ENCODE measurements at places on chromosomes 16 and 17.

DNA sequence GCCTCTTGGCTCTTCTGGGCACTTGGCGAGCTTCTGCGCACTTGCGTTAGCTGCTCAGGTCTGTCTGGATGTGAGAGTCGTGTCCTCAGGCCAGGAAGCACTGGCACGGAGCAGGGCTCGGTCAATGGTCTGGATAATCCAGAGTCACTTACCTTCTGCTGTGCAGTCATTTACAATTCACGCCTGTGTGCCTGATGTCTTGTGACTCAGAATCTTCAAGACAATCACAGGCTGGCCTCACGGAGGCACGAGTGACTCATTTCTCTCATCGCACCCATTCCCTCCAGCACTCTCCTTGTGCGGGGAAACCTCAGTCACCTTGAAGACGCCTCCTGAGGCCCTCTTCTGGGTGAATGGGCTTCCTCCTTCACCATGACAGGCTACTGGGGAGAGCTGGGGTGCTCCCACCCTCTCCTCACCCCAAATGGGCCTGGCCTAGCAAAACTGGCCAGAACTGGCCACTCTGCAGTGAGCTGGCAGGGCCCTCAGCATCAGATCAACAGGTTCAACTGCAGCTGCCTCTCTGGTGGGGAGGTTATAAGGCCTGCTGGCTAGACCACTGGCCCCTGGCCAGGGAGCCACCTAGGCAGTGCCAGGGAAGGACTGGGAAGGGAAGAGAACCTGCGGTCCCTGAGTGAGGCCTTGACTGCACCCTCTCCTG lies 1.9 kb upstream of the CAPN15 start:
- peak; percentile 85 for DNase-seq

DNA sequence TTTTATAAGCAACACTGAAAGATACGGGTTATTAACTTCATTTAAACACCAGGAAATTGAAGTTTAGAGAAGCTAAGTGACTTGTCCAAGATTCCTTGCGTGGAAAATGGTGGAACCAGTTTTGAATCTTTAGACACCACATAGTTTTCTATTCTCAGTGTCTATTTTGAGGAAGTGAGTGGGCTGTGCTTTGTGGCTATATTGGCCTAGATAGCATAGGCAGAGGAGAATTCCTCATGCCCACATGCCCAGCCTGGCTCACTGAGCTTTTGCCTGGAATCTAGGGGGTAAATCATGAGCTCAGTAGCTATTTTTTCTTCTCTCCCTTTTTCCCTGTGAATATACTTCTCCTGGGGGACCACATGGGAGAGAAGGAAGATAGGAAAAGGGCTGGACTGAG lies 431.3 kb downstream of the HS3ST3B1 start:
- DNase-seq: no peak

DNA sequence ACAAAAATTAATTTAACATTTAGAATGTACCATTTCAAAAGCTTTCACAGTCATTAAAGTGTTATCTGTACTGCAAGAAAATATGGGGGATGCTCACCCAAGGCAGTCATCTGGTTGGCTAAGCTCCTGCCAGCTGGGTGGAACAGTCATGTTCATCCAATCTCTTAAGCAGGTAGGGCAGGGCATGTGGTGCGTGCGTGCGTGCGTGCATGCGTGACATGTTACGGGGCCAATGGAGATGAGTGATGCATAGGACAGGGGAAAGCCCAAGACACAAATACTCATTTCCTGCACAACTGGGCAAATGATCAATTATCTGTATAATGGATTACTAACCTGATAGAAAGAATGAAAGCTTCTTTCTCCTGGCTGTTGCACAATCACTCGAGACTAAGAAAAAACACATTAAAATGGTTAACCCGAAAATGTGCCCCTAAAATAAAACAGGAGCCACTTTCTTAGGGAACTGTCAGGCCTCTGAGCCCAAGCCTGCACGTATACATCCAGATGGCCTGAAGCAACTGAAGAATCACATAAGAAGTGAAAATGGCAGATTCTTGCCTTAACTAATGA lies 104.4 kb downstream of the MYO1D start:
- DNase-seq: no peak

DNA sequence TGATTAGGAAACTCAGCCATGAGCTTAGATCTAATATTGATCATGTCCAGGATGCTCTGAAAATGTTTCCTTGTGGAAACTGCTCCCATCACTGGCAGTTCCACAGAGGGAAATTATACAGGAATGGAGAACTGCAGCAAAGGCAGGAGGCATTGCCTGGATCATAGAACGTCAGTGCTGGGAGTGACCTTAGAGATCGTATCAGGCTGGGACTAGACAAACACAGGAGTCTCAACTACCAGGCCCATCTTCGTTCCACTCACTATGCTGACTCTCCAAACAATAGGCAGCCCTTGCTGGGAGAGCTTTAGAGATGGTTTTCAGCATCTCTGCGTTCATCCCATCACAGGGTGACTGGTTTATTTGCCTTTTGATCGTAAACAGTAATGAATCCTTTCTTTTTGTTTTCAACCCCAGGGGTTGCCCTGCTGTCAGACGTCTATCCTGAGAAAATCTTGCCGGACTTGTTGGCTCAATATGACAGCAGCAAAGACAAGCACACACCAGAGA lies 130.3 kb downstream of the TANGO6 start:
- DNase-seq: no peak

GRCh38 chr17:17041571-17042383 lies 480 bp upstream of the MPRIP start:
- DNase-seq: peak; percentile 97

- DNase-seq: peak; percentile 5
Observed at GRCh38 chr16:31333686-31334649, 21.0 kb upstream of the ITGAX start.

DNA sequence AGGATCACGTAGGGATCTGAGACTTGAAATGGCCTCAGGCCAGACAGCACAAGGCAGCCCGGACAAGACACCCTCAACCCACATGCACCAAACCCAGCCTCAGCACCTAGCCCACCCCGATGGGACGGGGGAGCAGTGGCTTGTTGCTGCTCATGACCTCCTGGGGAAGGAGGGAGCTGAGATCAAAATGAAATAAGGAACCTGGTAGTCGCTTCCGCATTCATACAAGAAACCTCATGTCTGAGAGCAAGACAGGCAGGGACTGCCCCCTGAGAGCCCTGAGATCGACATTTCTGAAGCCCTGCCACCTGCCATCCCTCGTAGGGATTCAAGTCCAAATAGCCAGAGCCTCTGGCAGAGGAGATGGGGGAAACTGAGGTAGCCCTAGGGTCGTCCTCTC lies 5.7 kb upstream of the CEP131 start:
- no peak for DNase-seq

GRCh38 chr16:27431773-27432532 lies 30.0 kb downstream of the IL21R start:
- peak; percentile 23 for DNase-seq
